ENCODE measurements at places on chromosomes 12 and 14.

GRCh38 chr14:42378274-42378673 lies 771.6 kb downstream of the LRFN5 start:
- DNase-seq: no peak

GRCh38 chr12:113987261-113988063 lies 21.3 kb upstream of the RBM19 start:
- DNase-seq: no peak

DNA sequence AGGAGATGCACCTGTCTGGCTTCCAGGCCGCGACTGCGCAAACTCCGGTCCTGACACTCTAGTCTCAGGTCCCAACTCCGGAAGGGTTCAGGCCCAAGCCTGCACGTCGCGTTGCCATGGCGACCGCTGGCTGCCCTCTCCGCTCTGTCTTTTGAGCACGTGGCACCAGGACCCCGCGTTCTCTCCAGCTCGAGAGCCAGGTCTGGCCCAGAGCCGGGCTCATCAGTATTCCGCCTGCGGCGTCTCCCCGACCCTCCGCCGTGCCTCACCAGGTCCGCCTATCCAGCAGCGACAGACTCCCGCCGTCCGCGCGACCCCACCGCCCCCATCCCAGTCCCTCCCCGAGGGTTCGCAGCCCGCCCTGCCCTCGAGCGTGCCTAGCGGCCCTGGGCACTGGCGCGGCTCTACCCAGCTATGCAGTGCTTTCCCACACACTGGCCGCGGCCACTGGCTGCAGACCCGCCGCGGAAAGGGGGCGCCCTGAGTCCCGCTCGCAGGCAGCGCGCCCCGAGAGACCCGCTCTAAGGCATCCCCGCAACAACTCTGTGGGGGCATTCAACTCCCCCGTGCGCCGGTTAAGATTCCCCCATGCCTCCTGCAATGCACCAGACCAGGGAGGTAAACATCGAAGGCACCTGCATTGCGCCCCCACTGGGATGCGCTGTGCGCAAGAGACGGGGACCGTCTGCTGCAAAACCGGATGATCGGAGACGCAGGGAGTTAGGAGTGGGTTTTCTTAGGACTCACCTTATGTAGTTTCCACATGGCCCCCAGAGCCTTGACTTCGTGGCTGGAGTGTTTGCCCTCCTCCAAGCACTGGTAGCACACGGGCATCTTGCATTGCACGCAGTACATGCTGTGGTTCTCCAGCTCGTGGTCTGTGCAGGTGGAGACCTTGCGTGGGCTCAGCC lies 1.3 kb downstream of the TRIM9 start:
- DNase-seq: no peak

GRCh38 chr14:102317564-102318248 lies 1.8 kb upstream of the ZNF839 start:
- DNase-seq: no peak

- DNase-seq: no peak
Measured at GRCh38 chr14:21612324-21612723, 22.4 kb downstream of the OR10G2 start.

DNA sequence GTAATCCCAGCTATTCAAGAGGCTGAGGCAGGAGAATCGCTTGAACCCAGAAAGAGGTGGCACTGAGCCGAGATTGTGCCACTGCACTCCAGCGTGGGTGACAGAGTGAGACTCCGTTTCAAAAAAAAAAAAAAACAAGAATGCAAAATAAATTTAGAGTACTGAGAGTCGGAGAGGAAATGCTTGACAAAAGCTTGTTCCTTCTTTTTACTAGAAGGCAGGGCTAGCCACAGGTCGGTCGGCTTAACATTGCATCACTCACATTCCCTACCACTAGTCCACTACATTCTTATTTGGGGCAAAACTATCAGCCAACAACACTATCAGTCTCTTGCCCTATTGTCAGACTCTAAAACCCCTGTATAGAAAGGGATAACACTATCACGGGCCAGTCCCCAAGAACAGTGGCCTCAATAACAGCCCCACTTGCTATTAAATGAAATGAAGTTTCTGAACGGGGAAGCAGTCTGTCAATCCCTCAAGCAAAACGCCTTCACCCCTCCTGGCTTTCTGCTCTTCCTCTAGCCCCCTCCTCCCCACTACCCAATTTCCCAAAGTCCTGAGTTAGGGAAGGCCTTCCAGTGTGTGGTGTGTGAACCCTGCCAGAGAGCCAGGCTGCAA lies 1.0 kb downstream of the RNF41 start:
- DNase-seq: no peak

GRCh38 chr14:54935100-54935499 lies 32.5 kb upstream of the GCH1 start:
- no peak for DNase-seq

DNA sequence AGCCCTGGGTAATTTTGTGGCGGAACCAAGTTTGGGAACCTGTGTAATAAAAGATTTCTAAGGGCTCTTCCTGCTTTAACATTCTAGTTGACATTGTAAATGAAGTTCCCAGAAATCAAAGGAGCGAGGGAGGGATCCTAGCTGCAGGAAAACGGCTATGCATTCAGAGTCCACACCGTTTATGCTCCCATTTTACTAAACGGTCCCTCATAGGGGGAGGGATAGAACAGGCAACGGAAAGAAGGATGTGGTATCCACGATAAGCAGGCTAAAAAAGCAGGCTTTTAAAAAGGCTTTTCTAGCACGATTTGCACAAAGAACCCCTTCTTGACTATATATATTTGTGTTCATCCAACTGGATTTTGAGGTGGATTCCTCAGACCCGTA lies 559 bp downstream of the SYNJ2BP start:
- no peak for DNase-seq

DNA sequence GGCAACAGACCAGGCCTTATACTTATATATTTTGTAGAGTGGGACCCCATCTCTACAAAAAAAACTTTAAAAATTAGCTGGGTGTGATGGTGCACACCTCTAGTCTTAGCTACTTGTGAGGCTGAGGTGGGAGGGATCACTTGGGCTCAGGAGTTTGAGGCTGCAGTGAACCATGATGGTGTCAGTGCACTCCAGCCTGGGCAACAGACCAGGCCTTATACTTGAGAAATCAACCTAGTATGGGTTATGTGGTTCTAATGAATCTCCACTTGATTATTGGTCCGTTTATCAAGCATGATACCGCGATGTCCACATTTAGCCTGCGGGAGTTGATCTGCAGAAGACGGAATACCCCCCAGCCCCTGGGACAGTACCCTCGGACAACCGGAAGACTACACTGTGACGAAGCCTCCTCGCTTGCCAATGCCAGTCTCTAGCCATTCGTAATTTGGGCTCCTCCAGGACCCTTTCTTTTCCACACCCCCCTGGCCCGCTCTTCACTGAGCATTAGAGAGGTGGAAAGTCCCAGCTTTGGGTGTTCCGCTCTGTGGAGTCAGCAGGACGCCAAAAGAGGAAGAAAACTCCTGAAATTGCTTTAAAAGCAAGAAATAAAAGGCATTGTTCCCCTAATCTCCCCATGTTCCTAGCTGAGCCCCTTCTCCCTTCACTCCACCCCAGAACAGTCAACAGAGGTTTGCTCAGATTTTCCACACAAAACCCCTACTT lies 19.4 kb downstream of the LTBP2 start:
- no peak for DNase-seq

DNA sequence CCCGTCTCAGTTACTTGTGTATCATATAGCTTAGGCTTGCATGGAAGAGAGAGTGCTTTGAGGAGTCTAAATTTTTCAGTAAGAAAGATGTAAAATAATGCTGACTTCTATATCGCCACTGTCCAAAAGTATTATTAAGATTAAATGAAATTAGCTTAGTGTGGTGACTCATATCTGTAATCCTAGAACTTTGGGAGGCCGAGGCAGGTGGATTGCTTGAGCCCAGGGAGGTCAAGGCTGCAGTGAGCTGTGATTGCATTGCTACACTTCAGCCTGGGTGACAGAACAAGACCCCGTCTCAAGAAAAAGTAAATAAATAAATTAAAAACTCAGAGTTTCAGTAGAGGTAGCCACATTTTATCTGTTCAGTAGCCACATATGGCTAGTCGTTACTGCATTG lies 23.3 kb downstream of the PAPOLA start:
- no peak for DNase-seq

GRCh38 chr14:74980731-74981461 lies 21.8 kb upstream of the EIF2B2 start:
- peak; percentile 68 for DNase-seq

DNA sequence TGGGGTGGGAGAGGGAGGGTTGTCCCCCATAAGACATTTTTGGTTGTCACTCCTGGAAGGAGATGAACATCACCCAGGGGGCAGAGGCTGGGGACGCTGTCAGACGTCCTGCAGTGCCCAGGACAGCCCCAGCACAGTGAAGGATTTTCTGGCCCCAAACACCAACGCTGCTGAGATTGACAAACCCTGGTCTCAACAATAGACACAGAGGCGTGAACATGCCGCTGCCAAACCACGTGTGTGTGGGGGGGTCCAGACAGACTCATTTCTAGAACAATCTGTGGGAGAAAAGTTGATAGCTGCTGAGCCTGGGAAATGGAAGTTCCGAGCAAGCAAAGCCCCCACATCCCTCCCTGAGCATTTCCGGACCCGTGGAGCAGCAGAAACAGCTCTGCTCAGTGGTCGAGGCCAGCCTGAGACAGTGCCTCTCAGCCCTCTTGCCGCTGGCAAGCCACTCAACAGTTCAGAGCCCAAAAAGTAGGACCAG lies 43.8 kb upstream of the CLMN start:
- DNase-seq: no peak

DNA sequence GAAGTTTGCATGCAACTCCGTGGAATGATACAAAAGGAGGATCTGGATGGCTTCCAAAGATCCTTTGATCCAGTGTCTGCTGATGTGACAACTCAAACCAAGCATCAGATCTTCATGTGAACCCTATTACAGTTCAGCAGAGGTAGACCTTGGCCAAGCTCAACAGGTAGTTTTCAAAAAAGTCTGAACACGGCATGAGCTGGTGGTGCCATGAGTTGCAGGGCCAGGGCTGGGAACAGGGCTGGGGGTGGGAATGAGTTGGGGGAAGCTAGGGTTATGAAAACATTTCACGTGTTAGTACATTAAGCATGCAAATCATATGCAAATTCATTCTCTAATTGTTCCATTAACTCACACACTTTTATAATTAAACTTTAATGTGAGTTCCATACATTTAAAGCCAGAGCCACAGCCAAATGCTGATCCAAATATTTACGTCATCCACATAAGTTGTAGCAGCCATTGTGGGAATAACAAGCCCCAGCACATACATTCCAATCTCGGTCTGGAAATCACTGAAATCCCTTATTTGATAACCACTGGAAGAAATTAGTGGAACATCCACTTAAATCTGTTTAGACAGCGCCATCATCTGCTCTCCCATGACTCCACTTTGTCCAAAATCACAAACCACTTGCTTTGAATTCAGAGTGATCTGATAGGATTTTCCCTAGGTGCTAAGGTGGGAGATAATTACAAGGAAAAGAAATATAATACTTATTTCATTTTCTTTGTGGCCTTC lies 158.5 kb downstream of the APAF1 start:
- DNase-seq: no peak

DNA sequence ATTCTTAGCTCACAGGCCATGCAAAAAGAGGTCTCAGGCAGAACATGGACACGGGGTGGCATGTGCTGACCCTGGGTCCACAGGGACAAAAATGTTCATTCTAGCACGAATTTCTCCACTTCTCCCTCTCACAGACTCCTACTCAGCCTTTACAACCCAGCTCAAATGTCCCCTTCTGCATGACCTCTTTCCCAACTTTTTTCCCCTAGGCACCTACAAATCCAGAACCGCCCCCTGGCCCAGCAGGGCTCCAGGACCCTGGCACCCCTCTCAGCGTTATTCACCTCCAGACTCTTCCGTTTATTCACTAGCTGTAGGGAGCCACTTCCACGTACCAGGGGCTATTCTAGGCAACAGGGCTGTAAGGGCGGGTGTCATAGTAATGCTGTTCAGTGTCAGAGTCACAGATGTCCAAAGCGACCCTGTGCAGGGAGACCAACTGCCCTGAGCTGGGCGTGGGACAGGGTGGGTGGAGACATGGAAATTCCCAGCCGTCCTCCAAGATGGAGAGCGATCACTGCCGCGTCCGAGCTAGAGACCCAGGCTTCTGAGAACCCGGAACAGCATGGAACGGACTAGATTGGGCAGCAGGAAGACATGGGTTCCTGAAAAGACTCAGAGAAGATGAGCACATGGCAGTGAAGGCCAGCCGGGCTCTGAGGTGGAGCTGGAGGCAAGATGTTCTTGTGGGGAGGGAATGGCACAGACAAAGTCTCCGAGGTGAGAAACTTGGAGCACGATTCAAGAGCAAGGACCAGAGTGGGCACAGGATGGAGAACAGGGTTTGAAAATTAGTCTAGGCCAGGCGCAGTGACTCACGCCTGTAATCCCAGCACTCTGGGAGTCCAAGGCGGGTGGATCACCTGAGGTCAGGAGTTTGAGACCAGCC lies 274.9 kb upstream of the RTL1 start:
- DNase-seq: no peak

- DNase-seq: no peak
Measured at GRCh38 chr12:53775478-53776145, 23.8 kb upstream of the CISTR start.

DNA sequence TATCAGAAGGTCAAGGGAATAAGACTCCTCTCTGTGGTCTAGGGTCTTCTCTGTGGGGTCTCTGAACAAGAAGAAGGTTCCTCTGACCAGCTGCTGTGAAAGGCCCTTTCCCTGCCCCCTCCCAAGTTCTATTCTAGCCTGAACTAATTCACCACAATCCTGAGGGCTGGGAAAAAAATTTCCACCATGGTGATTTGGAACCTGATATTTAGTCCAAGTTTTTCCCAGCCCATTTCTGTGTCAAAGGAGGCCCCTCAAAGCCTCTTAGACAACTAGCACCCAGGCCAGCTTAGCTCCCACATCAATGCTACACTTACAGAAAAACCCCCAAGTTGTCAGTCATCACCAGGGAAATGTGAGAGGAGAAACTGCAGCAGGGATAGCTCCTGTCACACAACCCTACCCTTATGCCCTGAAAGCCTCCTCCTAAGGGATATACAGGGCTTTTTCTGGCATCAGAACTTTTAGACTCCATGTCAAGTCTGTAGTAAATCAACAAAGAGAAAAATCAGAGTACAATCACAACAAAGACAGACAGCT lies 4.5 kb downstream of the FMNL3 start:
- no peak for DNase-seq

- DNase-seq: peak; percentile 61
Measured at GRCh38 chr14:73241481-73242165, 4.3 kb downstream of the PAPLN start.

GRCh38 chr12:7832059-7832696 lies 40.5 kb downstream of the SLC2A14 start:
- no peak for DNase-seq

- no peak for DNase-seq
Measured at GRCh38 chr14:73746520-73747378, 32.6 kb upstream of the PNMA1 start.

GRCh38 chr12:50275556-50275955 lies 7.8 kb downstream of the LIMA1 start:
- no peak for DNase-seq

DNA sequence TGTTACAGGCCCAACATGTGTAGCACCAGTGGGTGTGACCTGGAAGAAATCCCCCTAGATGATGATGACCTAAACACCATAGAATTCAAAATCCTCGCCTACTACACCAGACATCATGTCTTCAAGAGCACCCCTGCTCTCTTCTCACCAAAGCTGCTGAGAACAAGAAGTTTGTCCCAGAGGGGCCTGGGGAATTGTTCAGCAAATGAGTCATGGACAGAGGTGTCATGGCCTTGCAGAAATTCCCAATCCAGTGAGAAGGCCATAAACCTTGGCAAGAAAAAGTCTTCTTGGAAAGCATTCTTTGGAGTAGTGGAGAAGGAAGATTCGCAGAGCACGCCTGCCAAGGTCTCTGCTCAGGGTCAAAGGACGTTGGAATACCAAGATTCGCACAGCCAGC lies 8.6 kb downstream of the BCL2L14 start:
- DNase-seq: no peak

All from RWPE2 (cell line).